ENCODE measurements at places on chromosomes 12 and 14. TPM values are rescaled to one million over a fixed set of nuclear protein-coding genes. Genes with fewer than 3 reads are reported as not detected.

The LALBA gene
- total RNA-seq, result not detected

The KRT73 gene
- total RNA-seq, result not detected

The SERPINA9 gene
- total RNA-seq, result not detected

The NINJ2 gene
- total RNA-seq, result 2.1 TPM

The FOXM1 gene
- total RNA-seq, result 79.1 TPM

The TXNRD1 gene
- total RNA-seq, result 112 TPM

The TSPAN31 gene
- 10.6 TPM for total RNA-seq

The MEG3 gene
- total RNA-seq, result not detected

The SLCO1B3 gene
- not detected for total RNA-seq

The RNASE3 gene
- not detected for total RNA-seq

The SSTR1 gene
- total RNA-seq, result not detected

The CCDC196 gene
- total RNA-seq, result not detected

The COL2A1 gene
- not detected for total RNA-seq

The CD27 gene
- total RNA-seq, result 133 TPM

The PTPRB gene
- total RNA-seq, result not detected

The RNF31 gene
- total RNA-seq, result 75.5 TPM

The EML5 gene
- 3.8 TPM for total RNA-seq

The KRT6B gene
- total RNA-seq, result not detected

The HOXC11 gene
- total RNA-seq, result not detected
